A549 treated with DMSO at 1 μM for 4 hours (cell line): ENCODE measurements at places on chromosomes 6 and 20. TPM values are rescaled to one million over a fixed set of nuclear protein-coding genes. Genes with fewer than 3 reads are reported as not detected.

MYB gene
- 0.63 to 1.0 TPM (median 0.74 TPM) in 5 replicates for total RNA-seq

SIRT5 gene
- total RNA-seq: 3.3 to 4.9 TPM (median 4.1 TPM) in 5 replicates

DNAJC5 gene
- 26.4 to 31.6 TPM (median 31.2 TPM) in 5 replicates for total RNA-seq

MC3R gene
- total RNA-seq: not detected in 5 replicates

RRAGD gene
- total RNA-seq: 3.3 to 4.5 TPM (median 4.4 TPM) in 5 replicates

SPATA2 gene
- 8.0 to 9.6 TPM (median 8.6 TPM) in 5 replicates for total RNA-seq

KIAA0408 gene
- total RNA-seq: 5.9 to 7.1 TPM (median 6.5 TPM) in 5 replicates

RNF8 gene
- total RNA-seq: 21.0 to 25.9 TPM (median 24.7 TPM) in 5 replicates

VSX1 gene
- total RNA-seq: 0.43 to 1.2 TPM (median 1.0 TPM) in 5 replicates

OR2J3 gene
- not detected in 5 replicates for total RNA-seq

BPIFA3 gene
- total RNA-seq: not detected in 5 replicates

PNPLA1 gene
- 0.03 TPM in 1 of 5 replicates, not detected in the others for total RNA-seq

COL21A1 gene
- total RNA-seq: 0.56 to 1.4 TPM (median 0.68 TPM) in 5 replicates

CUL7 gene
- total RNA-seq: 7.3 to 8.5 TPM (median 7.6 TPM) in 5 replicates

TMEM239 gene
- not detected in 5 replicates for total RNA-seq

SYCP2L gene
- total RNA-seq: 1.8 to 3.3 TPM (median 3.1 TPM) in 5 replicates

MTHFD1L gene
- 38.4 to 45.8 TPM (median 41.6 TPM) in 5 replicates for total RNA-seq

TSPO2 gene
- total RNA-seq: not detected in 5 replicates

PSMB9 gene
- total RNA-seq: 16.5 to 22.1 TPM (median 17.2 TPM) in 5 replicates

SAPCD1 gene
- 3.0 to 5.0 TPM (median 3.3 TPM) in 5 replicates for total RNA-seq

FAM83B gene
- 0.06 to 0.16 TPM (median 0.08 TPM) in 5 replicates for total RNA-seq

SLCO4A1 gene
- 4.9 to 10.2 TPM (median 8.5 TPM) in 5 replicates for total RNA-seq

PTCRA gene
- total RNA-seq: not detected in 5 replicates

AVP gene
- not detected in 5 replicates for total RNA-seq

PKIG gene
- total RNA-seq: 35.0 to 40.5 TPM (median 37.0 TPM) in 5 replicates

BTN1A1 gene
- total RNA-seq: 0.04 TPM in 1 of 5 replicates, not detected in the others

SASH1 gene
- 2.9 to 4.2 TPM (median 3.9 TPM) in 5 replicates for total RNA-seq

PKIB gene
- 0.32 to 0.84 TPM (median 0.74 TPM) in 5 replicates for total RNA-seq

WFDC5 gene
- not detected in 5 replicates for total RNA-seq

ANKRD66 gene
- not detected in 5 replicates for total RNA-seq

MAS1 gene
- not detected in 5 replicates for total RNA-seq

KIAA1755 gene
- total RNA-seq: 0.12 to 0.29 TPM (median 0.15 TPM) in 5 replicates

TTLL9 gene
- 0.07 to 0.11 TPM (median 0.09 TPM) in 3 of 5 replicates, not detected in the others for total RNA-seq

XKR7 gene
- 0.01 to 0.04 TPM (median 0.02 TPM) in 5 replicates for total RNA-seq

STMN3 gene
- total RNA-seq: 7.5 to 11.4 TPM (median 9.0 TPM) in 5 replicates

PRDM13 gene
- total RNA-seq: 0.83 to 1.2 TPM (median 0.93 TPM) in 5 replicates
